SJSA1 (cell line): ENCODE measurements at places on chromosomes 13 and 19. TPM values are rescaled to one million over a fixed set of nuclear protein-coding genes. Genes with fewer than 3 reads are reported as not detected.

Gene F10
- total RNA-seq: 3.9 and 4.8 TPM in 2 replicates

Gene ARRDC2
- 21.4 and 41.9 TPM in 2 replicates for total RNA-seq

Gene MAMSTR
- total RNA-seq: 0.16 TPM in 1 of 2 replicates, not detected in the other

Gene FTL
- total RNA-seq: 2,837 and 3,145 TPM in 2 replicates

Gene GPR4
- not detected in 2 replicates for total RNA-seq

Gene FAM216B
- 1.4 TPM in 1 of 2 replicates, not detected in the other for total RNA-seq

Gene ZNF433
- total RNA-seq: 0.50 and 1.4 TPM in 2 replicates

Gene RNASEH2B
- total RNA-seq: 40.9 and 54.3 TPM in 2 replicates

Gene SHISA7
- total RNA-seq: not detected in 2 replicates

Gene B3GNT3
- not detected in 2 replicates for total RNA-seq
